ENCODE measurements at places on chromosomes 11 and 22.

DNA sequence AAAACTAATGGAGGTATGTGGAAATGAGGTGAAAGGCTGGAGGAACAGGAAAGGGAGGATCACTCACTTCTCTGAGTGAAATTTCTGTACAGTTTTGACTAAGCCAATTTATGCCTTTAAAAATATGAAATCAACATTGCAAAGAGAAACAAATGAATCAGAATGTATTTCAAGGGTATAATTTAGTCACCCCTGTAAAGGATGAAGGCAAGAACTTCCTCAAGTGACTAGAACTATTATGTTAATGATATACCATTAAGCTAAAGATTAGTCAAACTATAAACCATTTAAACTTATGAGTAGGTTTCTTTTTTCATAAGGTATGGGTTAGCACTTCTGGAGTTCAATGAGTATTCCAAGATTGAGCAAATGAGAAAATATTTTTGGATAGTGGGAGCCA, 184.5 kb upstream of the CHORDC1 start:
- DNase-seq = no peak

GRCh38 chr11:129814244-129815014, 1.2 kb upstream of the TMEM45B start:
- DNase-seq = no peak

GRCh38 chr11:134604886-134605285, 192.8 kb upstream of the B3GAT1 start:
- no peak for DNase-seq

- DNase-seq = no peak
Observed at GRCh38 chr11:11035331-11035730, 177.5 kb upstream of the ZBED5 start.

DNA sequence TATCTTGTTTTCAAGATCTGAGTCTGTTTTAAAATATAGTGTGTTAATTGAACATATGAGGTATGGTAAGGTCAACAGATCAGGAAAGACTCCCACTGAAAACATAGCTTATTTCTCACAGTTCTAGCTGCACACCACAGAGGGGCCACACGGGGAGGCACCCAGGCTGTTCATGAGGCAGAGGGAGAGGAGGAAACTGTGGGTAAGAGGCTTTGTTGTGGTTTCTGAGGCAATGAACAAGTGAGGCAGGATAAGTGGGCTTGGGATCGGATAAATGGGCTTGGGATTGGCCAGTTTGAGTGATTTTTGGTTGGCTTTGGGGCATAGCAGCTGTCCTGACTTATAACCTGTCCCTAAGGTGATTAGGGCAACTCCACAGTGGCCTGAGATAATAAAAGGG, 242.1 kb downstream of the LUZP2 start:
- DNase-seq = no peak

Data from foreskin melanocyte (primary cell).